ENCODE measurements at places on chromosomes 6 and 20.

DNA sequence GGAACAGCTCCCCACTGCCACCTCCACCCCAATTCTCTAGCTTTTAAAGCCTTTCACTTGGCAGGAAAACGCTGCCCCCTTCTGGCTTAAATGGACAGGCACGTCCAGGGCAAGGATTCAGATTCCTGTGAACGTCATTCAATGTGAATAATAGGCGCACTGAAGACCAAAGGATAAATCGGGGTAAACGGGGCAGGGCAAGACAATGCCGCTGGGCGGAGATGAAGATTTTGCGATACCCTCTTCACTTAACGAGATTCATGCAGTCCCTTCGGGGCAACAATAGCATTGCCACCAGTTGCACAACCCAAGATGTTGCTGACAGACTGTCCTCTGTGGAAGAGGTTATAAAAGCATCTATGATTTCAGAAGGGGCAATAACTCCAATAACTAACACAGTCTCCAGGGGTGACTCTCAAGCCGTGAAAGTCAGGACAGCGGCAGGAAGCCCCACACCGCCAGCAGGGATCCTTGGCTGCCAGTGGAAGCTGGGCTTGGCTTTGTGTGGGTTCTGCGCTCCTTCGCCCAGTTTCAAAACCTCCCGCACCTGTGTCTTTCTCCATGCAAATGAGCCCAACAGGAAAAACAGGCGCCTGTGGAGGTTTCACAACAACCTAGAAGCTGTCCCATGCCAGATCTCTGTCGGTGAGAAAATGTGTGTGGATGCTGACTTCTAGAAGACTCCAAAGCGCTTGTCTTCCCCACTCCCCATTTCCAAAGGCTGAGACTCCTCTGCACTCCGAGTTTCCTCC is 291.8 kb downstream of the BMP7 start:
- no peak for DNase-seq

DNA sequence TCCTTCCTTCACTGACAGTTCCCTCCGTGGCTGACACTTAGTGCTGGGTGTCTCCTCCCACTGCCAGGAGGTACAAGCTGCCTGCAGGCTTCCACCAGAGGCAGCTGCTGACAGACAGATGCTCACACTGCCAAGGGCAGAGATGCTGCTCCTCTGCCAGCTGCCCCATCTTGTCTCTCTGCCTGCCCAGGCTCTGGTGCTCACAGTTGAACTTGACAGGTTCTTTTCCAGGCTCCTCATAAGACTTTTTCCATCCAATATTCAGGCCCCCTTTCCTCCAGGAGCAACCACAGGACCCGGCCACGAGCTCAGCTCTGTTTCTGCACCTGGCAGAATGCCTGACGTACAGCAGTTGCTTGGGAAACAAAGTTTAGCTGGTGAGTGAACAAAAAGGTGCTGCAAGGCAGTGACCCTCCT is 79.8 kb downstream of the PSMB1 start:
- DNase-seq: no peak

- DNase-seq: no peak
These were observed 753.4 kb upstream of the MMS22L start for GRCh38 chr6:98036344-98036923.

DNA sequence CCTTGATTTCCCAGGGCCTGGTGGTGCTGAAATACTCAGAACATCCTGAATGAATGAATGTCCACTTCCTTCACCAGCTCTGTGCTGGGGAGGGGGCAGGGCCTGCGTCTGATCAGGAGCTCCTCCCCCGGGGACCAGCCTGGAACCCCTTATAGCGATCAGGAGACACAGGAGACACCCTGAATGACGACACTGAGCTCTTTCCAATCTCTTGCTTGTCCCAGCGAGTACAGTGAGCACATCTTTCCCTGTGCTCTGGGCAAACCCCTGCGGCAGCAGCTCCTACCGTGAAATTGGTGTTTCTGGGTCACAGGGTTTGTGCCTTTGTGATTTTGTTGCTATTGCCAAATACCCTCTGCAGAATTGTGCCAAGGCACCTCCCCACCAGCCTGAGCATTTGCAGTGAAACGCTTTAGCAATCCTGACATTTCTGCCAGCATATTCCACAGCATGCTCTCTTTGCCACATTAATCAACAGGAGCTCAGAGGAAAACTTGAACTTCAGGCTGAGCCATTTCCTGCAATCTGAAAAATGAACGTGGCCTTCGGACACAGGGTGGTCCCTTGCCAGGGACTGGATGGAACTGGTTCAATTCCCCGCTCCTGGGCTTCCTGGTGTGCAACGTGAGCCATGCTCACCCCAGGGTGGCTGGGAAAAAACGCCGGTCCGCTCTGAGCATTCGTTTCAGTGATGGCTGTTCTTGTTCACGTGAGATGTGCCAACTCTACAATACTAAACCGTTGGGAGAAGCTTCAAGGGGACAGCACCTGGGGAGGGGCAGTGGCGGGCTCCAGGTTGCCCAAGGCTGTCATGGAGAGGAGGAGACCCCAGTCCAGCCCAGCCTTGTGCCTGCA is 23.1 kb upstream of the MRGBP start:
- DNase-seq: no peak

- DNase-seq: peak; percentile 21
These were observed 18.5 kb upstream of the C6orf141 start for GRCh38 chr6:49531774-49532569.

- no peak for DNase-seq
These were observed 17.2 kb upstream of the PLN start for GRCh38 chr6:118530942-118531341.

DNA sequence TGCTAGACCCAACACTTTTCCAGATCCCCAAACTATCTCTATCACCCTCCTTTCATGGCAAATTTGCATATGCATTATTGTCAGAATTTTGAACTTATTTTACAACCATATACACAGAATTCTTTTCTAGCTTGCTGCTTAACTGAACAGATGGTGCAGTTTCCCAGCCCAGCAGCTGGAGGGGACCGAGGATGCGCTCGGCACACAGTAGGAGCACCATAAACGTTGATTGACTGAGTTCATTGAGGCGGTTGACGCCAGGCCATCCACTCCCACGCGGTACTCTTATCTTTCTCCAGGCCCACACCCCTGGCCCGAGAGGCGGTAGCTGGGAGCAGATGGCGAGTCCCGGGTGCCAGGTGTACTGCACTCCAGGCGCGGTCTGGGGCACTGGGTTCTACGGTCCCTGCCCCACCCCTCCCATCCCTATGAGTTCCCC is 6.8 kb upstream of the SOX4 start:
- no peak for DNase-seq

DNA sequence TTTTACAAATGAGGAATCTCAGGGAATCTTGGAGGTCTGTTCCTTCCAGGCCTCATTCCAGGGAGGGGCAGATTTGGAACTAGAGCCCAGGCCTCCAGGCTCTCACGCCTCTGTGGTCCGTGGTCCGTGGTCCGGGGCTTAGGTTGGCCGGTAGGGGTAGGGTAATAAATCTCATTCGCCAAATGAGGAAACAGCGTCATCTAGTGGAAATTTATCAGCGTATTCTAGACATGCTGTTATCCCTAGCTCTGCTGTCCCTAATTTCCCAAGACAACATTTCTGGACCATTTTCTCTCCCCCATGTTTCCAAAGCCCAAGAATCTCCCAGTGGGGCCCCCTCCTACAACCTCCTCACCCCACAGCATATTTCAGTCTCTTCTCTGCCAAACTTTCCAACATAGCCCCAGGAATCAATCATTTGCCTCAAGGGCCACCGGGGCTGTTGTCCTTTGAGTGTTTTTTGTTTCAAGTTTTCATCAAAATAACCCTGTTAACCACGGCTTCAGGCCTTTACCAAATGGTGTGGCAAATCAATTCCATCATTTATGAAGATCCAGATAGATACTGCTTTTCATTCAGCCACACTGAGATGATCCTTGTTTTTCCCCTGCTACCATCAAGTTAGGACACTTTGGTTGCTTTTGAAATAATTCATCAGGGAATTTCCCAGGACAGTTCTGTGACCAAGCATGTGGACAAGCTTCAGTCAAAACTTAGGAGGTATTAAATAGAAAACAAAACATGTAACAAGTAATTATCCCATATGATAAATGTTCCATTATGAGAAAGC is 126.8 kb downstream of the ALDH8A1 start:
- DNase-seq: no peak

- DNase-seq: no peak
These were observed 44.8 kb downstream of the RIPOR3 start for GRCh38 chr20:50646483-50646996.

- DNase-seq: no peak
These were observed 160.1 kb downstream of the SIM1 start for GRCh38 chr6:100304575-100304974.

- no peak for DNase-seq
These were observed 25.3 kb downstream of the NOL4L start for GRCh38 chr20:32559753-32560380.

DNA sequence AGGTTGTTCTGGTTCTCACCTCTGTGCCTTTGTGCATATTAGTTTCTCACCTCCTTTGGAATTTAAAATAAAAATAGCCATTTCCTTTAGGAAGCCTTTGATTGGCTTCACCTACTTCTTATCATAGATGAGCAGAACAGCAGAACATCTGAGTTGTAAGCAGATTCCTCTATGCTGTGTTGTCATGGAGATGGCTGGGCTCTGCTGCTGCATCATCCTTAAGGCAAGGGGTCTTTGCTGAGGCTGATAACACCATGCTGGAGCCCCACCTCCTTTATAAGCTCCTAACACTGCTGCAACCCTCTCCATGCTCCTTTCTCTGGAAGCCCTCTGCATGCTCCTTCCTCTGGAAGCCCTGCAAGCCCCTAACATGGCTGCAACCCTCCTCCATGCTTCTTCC is 276.5 kb upstream of the TCF21 start:
- no peak for DNase-seq

DNA sequence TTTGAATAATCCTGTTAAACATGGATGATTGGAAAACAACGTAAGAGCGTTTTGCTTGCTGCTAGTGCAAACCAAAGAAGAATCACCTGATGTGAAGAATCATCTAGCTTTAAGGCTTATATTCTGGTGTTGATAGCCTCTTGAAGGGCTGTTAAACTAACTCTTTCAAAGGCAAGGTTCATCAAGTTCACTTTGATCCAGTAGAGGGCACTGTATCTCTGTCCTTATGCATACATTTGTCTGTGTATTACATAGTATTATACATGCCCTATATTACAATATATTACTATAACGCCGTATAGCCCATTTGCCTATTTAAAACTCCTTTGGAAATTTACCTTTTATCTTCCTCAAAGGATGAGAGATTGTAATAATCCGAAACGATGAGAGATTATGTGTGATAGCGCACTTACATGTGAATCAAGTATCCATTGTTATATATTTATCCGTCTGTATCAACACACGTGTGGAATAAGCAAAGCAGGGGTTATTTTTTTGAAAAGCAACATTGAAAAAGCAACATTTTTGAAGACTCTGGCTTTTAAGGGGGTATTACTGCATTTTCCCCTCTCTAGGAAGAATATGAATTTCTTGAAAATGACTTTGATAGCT is 50.8 kb upstream of the NRN1 start:
- DNase-seq: no peak

DNA sequence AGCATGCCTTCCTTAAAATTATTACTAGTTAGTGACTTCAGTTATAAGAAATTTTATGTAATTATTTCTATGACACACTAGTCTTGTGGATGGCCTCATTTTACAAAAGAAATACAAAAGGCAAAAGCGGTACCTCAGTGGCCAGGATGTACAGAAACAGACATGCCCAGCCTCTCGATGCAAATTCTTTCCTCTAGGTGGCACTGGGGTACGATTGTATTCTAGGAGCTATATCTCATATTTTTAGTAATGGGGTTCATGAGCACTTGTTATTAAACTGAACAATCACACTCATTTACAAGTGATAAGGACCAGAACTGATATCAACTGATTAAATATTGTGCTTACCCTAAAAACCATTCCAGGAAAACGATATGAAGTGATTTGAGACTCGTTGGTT is 59.8 kb downstream of the SOD2 start:
- DNase-seq: no peak

- DNase-seq: peak; percentile 42
These were observed 8.1 kb upstream of the CSE1L start for GRCh38 chr20:49037962-49038387.

GRCh38 chr20:47524015-47524784 is 22.5 kb downstream of the NCOA3 start:
- DNase-seq: no peak
